ENCODE measurements at places on chromosomes 1 and 21. TPM values are rescaled to one million over a fixed set of nuclear protein-coding genes. Genes with fewer than 3 reads are reported as not detected.

TMEM82 gene
- total RNA-seq, result not detected

GBP1 gene
- 219 TPM for total RNA-seq

RAB42 gene
- total RNA-seq, result 0.14 TPM

AVPR1B gene
- total RNA-seq, result not detected

MAEL gene
- not detected for total RNA-seq

CFHR2 gene
- total RNA-seq, result not detected

EFCAB14 gene
- total RNA-seq, result 88.3 TPM

TTF2 gene
- 100 TPM for total RNA-seq
